ENCODE measurements at places on chromosomes 3 and 15.

- no peak for DNase-seq
Measured at GRCh38 chr15:45670091-45670490, 35.3 kb downstream of the SQOR start.

DNA sequence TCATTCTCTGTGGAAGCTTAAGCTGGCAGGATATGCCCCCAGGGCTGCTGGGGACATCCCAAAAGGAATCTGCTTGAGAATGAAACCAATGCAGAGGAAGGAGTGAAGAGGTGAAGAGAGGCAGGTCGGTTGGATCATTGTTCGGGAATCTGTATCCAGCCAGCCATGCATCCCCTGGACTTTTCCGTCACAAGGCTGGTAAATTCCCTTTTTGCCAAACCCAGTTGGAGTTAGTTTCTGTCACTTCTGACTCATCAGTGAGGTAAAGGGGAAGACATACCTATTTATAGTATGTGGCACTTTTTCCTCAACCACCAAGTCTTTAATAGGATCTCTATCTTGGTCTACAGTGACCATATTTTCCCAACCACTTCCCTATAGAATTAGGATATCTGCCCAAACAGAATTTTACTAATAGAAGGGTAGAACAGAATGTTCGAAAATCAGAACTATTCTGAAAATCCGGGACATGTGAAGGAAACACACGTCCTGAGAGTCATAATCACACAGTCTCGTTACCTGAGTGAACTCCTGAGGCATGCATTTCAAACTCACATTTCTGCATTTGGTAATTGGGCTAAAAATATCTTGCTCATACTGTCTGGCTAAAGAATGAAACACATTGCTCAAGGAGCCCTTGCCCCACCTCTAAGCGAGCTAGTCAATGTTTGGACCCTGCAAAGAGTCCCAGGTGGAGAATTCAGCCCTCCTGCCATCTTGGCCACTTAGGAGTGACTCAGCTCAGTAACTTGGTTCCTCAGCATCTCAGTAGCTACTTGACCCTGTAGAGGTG lies 289.7 kb upstream of the ADAMTS9 start:
- peak; percentile 100 for DNase-seq

- DNase-seq, result no peak
Measured at GRCh38 chr15:99721104-99721778, 12.0 kb downstream of the LYSMD4 start.

GRCh38 chr3:152745646-152746045 lies 89.3 kb upstream of the P2RY1 start:
- DNase-seq, result no peak

DNA sequence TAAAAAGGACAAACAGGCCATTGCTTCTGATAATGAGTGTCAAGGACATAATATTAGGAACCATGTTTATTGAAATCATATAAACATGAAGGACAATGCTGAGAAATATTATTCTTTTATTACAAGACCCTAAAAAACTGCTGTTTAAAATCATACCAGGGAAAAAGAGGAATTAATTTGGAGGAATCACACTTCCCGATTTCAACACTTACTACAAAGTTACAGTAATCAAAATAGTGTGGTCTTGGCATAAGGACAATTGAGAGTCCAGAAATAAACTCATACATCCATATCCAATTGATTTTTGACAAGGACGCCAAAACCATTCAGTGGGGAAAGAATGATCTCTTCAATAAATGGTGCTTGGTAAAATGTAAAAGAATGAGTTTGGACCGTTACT lies 13.0 kb downstream of the CYP1A1 start:
- no peak for DNase-seq

GRCh38 chr15:29596266-29596665 lies 226.0 kb downstream of the TJP1 start:
- DNase-seq, result peak; percentile 36

DNA sequence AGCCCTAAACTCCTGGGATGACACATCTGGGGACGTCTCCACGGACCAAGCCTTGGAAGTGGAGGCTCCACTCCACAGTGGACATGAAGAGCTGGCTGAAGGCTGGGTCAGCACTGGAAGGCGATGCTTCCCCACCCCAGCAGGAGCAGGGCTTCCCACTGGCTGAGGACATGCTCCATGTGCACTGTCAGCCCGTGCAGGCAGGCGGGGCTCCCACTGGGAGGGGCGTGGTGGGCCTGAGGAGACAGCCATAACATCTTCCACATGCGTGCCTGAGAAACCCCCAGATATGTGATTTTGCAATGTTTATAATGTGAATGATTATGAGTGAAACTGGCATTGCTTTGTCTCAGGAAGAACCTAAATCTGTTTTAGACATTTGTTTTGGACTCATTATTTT lies 231.3 kb downstream of the KLF13 start:
- no peak for DNase-seq

DNA sequence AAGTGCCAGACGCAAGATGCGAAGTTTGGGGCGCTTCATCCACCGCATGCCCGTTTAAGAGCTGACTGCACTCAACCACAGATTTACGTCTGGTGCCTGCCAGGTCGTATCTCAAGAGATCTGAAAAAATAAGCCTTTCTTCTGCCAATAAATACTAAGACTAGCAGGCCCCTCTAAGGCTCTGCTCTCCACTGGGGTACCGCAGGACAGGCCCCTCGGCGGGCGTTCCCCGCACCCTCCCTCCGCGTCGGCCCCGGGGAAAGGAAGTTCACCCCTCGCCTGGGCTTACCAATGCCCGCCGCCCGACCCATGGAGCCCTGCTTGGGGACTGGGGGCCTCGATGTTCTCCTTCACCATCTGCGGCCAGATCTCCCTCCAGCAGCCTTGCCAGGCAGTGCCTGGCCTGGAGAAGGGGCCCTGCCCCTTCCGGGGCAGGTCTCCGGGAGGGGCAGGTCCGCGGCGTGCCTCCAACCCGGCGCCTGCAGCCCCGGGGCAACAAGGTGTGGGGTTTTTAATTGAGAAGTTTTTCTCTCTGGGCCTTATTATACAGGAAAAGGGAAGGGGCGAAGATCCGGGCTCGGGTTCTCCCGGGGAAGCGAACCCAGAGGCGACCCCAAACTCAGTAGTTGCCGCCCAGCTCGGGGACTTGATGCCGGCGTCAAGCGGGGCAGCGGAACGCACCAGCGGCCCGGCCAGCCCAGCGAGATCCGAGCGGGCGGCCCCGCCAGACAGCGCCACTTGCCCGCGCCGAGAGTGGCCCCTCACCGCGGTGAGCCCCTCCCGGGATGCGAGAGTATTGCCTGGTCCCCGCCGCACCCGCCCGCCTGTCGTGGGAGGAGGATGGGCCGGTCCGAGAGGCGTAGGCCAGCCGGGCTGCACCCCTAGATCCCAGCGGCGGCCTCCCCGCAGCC lies 735 bp downstream of the GOLGA8B start:
- peak; percentile 55 for DNase-seq

DNA sequence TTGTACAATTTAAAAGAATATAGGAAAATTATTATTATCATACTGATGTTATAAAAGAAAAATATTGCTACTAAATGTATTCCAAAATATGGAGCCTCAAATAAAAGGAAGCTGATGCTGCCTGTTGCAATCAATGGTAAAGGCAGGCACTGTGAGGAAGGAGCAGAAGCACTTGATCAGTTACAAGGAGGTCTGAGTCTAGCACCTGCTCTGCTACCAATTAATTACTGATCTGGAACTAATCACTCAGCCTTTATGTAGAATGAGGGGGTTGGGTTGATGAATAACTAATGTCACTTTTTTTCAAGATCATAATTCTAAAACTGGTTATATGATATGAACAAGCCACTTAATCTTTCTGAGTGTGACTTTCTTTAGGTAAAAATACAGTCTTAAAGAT lies 5.5 kb downstream of the ADGRG7 start:
- no peak for DNase-seq

GRCh38 chr3:172103724-172104123 lies 64.3 kb downstream of the FNDC3B start:
- DNase-seq, result peak; percentile 88

- peak; percentile 89 for DNase-seq
Measured at GRCh38 chr3:111737706-111738086, 121.4 kb upstream of the PHLDB2 start.

DNA sequence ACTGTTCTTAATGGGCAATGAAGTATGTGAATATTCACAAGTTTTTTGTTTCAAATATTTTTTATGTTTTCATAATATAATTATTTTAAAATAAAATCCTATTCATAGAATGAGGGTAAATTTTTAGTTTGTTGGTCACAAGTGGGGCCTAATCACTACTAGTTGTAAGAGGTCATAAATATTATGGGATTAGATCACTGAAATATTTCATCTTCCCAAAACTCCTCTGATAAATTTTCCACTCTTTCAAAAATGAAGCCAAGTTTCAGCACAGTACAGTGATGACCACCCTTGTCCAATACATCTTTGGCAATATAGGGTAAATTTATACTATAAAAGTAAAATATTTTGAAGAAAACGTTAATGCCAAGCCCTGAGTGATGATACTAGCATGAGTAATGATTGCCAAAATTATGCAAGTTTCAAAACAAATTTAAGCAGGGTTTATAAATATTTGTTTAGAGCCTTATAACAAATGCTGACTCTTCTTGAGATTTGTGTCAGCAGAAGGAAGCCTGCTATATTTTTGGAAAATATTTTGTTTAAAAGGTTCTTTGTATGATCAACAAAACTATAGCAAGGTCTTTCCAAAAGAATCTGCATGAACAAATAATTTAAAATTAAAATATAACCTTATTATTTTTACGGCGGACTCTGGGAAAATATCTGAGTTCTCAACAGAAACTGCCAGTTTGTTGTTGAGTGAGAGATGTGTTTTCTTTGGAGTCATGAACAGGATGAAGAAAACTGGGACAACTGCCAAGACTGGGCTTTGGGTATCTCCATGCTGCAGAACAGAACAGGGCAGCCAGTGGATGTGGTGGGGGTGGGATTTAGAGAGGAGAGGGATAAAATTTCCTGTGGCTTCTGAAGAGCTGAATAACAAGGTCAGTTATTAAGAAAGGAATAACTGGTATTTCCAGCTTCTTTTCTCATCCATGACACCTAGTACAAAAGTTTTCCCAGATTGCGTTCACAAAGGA lies 17.9 kb upstream of the TM4SF1 start:
- DNase-seq, result peak; percentile 53

GRCh38 chr3:141881702-141882101 lies 5.3 kb downstream of the ATP1B3 start:
- no peak for DNase-seq

DNA sequence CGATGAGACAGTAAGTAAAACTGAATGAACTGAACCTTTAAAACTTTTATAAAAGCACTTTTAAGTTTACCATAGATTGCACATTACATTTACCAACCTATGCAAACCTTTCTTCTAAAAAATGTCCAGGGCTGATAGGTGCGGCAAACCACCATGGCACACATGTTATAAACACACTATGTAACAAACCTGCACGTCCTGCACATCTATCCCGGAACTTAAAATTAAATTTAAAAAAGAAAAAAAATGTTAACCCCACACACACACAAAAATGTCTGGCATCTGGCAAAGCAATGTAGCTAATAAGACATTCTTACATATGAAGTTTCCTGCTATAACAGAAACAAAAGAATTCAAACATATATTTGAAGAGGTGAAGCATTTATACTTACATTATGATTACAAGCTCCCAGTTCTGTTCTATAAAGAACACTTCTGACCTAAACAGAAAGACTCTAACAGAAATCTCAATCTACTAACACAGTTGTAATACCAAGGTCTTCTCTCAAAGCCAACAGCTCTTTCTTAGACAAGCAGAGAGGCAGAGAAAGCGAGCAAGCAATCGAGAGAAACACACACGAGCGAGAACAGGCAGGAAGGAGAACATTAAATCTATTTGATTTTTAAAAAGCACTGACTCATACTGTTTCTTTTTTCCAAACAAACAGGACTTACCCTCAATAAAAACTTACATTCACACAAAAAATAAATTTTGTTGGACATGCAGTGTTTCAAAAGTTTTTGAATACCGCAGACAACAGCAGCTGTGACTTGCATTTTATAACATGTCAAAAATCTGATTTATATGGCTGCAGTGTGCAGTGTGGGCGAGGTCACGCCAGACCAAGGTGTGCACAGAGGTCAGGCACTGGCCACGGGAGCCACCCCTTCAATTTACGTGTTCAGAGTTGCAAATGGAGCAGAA lies at the start of gene NRG4:
NRG4 (minus strand) TSS at position 798 of the 925 bp plus-strand sequence. CDS start 1,194 bp downstream, outside the sequence.
- peak; percentile 4 for DNase-seq

DNA sequence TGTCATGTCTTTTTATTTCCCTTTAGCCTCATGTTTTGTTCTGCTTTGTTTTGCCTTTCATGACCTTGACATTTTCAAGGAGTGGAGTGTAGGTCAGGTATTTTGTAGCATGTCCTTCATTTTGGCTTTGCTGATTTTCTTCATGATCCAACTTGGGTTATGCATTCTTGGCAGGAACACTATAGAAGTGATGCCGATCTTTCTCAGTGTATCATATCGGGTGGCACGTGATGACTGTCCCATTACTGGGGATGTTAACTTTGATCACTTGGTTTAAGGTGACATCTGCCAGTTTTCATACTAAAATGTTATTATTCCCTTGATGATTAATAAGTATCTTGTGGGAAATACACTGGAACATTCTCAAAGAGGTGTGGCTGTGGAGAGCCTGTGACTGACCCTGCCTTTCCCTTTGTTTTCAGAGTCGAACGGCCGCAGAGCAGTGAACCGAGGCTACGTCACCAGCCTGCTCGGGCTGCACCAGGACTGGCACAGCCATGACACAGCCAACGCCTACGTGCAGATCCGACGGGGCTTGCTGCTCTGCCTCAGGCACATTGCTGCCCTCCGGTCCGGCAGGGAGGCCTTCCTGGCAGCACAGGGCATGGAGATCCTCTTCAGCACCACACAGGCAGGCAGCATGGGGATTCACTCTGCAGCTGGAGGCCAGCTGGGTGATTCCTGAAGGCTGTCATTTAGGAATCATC lies 167.7 kb downstream of the AGBL1 start:
- DNase-seq, result peak; percentile 2

- peak; percentile 28 for DNase-seq
Measured at GRCh38 chr3:11581237-11582190, 62.2 kb downstream of the VGLL4 start.

DNA sequence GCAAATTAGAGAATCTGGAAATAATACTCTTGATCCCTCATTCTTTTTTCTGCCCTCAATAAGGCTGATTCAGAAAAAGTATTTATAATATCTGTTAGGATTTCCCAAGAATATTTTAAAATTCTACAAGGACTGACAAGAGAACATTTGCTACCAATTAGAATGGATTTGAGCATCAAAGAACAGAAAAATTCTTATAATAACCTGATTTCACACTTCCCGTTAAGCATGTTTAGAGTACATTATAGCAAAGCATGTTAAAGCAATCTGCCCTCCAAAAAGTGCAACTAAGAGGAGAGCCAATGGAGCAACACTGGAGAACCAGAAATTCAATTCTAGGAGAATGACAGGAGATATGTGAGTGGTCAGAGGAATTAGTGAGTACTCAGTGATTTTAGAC lies 57.2 kb downstream of the THBS1 start:
- DNase-seq, result no peak

DNA sequence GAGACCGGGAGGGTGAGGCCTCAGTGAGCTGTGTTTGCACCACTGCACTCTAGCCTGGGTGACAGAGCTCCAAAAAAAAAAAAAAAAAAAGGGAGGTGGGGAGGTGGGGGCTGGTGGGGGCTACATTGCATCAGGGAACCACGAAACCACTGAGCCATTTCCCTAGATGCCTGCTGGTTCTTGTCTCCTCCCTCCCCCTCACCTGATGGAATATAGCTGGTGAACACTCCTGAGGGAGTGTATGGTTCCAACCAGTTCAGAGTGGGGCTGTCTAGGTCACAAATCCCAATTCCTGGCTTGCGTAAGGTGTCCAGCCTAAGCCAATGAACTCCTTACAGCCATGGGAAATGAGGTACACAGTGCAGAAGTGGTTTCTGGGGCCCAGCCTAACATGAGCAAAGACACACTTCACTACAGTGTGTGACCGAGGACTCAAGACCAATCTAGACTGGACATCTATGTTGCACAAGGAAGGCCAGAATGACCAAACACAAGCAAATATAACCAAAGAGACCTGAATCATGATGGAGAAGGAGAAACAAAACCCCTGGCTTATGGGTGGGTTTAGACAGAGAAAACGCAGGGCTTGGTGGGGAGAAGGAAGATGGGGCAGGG lies 39.1 kb upstream of the OSBPL11 start:
- peak; percentile 29 for DNase-seq
